ENCODE measurements at places on chromosomes 6 and 20.

DNA sequence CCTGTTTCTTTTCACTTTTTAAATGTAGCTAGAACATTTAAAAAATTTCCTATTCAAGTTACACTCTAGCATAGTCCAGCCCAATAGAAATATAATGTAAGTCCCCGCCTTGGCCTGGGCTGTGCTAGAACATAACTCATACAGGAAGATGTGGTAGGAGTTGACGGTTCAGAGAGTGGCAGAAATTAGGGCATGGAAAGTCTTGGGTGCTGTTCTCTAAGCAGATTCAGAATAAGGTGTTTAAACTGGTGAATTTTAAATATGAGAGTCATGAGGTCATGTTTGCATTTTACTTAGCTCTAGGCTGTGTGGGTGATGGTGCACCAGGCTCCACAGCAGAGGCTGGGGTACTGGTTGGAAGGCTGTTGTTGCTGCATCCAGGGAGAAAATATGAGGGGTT lies 256.5 kb downstream of the FARS2 start:
- no peak for DNase-seq

GRCh38 chr6:169702840-169703246 lies 917 bp downstream of the C6orf120 start:
- DNase-seq: peak; percentile 23

DNA sequence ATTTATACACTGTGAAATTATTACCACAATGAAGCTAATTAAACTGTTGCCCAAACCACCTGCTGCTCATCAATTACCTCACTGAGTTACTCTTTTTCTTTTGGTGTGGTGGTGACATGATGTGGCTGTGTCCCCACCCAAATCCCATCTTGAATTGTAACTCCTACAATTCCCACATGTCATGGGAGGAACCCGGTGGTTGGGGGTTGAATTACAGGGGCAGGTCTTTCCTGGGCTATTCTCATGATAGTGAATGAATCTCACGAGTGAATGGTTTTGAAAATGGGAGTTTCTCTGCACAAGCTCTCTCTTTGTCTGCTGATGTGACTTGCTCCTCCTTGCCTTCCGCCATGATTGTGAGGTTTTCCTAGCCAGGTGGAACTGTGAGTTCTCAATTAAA lies 145.0 kb downstream of the LRRC1 start:
- DNase-seq: no peak

GRCh38 chr6:155079985-155080452 lies 84.9 kb downstream of the TIAM2 start:
- DNase-seq: no peak

All from T-helper 17 cell (primary cell).